Mesothelial cell of epicardium (in vitro differentiated cells): ENCODE measurements at places on chromosomes 3 and 15. TPM values are rescaled to one million over a fixed set of nuclear protein-coding genes. Genes with fewer than 3 reads are reported as not detected.

MINAR1 gene
- 2.2 to 2.6 TPM (median 2.4 TPM) in 3 replicates for total RNA-seq

- peak overlapping the region; percentile 99 for H3K27ac ChIP-seq
- H3K27me3 ChIP-seq: no peaks in the 10 kb centered on the region
- H3K4me3 ChIP-seq: peak overlapping the region; percentile 96
- peaks cover 61% of the 10 kb centered on the region for H3K4me1 ChIP-seq
These were observed 7.8 kb upstream of the NR2F2 start for GRCh38 chr15:96322536-96323318.

GRCh38 chr3:72836923-72837322 lies 11.3 kb downstream of the SHQ1 start:
- H3K27ac ChIP-seq: no peak overlapping the region
- H3K4me1 ChIP-seq: no peaks in the 10 kb centered on the region
- no peak for DNase-seq
- no peaks in the 10 kb centered on the region for H3K27me3 ChIP-seq
- H3K36me3 ChIP-seq: peaks cover 33% of the 10 kb centered on the region

DNA sequence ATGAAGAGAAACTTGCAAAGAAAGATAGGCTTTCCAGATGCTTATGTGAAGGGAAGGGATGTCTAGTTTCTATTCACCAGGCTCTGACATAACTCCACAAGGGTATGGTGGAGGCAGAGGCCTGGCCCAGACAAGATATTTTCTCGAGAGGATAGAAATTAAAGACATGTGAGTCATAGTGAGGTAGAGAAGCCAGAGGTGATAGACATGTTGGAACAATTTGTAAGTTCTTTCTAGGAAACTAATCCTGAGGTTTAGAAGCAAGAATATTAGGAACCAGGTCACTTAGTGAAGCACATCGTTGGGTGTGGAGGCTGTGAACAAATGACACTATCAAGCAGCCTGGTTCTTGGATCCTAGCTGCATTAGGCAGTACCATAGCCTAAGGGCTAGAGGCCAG lies 176.9 kb downstream of the BBX start:
- H3K27ac ChIP-seq: no peak overlapping the region
- H3K36me3 ChIP-seq: peaks cover 12% of the 10 kb centered on the region
- DNase-seq: no peak

ATP13A4 gene
- 1.9 to 2.0 TPM (median 2.0 TPM) in 3 replicates for total RNA-seq

ITPKA gene
- 0.55 to 0.80 TPM (median 0.79 TPM) in 3 replicates for total RNA-seq
